ENCODE measurements at places on chromosomes 3 and 15.
A peak's percentile ranks its signal among the peaks of the same experiment; 100 is the strongest.

GRCh38 chr3:115217678-115218451 lies 70.8 kb upstream of the ZBTB20 start:
- DNase-seq = no peak

DNA sequence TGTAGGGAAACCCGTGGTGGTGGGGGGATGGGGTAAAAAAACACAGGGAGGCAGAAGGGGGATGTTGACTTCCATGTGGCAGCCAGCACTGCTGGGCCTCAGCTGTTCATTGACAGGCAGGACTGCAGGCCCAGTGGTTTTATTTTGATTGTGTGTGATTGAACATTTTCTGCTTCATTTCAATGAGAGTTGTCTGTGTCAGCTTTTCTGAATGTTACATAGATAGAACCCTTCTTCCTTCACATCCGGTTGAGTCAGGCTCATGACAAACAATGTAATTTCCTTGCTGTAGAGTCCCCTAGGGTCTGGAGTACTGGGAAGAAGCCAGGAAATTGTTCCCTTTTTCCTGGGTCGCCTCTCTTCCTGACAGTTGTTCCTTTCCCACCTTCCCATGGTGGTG lies 8.2 kb upstream of the RPP25 start:
- no peak for DNase-seq

- no peak for DNase-seq
These were observed 158.2 kb downstream of the TP63 start for GRCh38 chr3:189789432-189789831.

DNA sequence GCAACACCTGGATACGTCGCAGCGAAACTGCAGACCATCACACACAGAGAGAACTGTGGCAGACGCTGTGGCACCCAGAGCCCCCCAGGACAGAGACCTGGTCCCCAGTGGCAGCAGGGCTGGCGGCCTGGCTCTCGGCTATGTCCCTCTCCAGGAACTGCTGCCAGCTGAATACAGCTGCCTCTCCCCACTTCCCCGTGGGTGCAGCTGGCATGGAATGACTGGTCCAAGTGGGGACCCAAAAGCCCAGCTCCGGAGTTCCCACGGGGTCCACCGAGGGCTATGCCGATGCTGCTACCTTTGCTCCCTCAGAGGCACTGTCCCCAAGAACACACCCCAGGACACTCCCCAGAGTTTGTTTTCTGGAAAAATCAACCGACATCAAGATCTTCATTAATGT lies 67.8 kb upstream of the GATA2 start:
- DNase-seq = no peak

GRCh38 chr3:15102836-15103235 lies 3.9 kb upstream of the RBSN start:
- DNase-seq = no peak

DNA sequence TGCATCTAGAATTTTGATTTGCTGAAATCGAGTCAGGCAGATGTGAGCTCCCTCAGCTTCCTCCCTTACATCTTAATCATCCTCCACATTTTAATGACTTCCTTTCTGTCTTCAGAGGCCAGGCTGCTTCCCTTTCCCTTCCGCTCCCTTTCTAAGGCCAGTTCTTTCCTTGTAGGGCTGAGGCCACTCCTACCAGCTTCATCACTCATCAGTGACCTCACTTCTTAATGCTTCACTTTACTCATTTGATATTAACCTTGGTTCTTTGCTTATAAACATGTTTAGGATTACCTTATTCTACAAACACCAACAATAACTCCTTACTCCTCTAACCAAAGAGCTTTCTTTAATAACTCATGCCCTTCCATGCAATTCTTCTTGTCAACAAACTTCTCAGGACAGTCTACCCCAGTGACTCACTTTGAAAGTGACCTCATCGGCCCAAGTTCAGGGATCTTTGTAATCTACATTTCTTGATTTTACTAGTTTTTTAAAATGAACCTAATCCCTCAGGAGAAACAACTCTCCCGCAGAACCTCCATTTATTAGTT lies 23.9 kb downstream of the ILDR1 start:
- DNase-seq = no peak

DNA sequence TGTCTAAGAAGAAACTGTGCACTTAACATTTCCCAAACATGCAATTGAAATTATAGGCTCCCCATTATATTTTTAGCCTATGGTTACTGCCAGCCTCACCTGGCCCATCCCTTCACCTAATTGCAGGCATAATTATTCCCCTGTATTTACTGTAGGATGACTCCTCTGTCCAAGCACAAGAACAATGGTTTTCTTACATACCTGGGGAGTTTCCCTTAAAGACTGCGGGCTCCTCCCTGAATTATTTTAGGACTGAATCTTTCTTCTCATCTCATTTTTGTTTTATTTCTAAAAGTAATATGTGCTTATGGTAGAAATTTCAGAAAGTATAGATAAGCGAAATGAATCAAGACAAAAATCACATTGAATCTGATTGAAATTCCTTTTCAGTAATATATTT lies 11.4 kb downstream of the TM4SF1 start:
- no peak for DNase-seq

DNA sequence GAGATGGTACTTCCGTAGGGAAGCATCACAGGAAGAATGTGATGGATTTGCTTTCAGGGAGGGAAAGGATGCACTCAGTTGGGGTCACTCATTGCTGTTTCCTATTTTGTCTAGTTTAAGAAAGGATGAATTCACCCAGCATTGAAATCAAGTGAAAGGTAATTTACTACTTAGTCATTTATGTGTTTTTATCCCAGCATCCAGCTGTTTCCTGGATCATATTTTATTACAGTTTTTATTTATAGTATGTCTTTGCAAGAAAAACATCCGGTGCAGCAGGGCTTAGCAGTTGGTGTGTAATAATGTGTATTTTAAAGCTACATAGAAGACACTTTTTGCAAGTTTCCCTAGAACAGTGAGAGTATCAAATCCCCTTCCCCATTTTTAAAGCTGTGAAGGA lies 37.4 kb upstream of the GOLGA8B start:
- no peak for DNase-seq

DNA sequence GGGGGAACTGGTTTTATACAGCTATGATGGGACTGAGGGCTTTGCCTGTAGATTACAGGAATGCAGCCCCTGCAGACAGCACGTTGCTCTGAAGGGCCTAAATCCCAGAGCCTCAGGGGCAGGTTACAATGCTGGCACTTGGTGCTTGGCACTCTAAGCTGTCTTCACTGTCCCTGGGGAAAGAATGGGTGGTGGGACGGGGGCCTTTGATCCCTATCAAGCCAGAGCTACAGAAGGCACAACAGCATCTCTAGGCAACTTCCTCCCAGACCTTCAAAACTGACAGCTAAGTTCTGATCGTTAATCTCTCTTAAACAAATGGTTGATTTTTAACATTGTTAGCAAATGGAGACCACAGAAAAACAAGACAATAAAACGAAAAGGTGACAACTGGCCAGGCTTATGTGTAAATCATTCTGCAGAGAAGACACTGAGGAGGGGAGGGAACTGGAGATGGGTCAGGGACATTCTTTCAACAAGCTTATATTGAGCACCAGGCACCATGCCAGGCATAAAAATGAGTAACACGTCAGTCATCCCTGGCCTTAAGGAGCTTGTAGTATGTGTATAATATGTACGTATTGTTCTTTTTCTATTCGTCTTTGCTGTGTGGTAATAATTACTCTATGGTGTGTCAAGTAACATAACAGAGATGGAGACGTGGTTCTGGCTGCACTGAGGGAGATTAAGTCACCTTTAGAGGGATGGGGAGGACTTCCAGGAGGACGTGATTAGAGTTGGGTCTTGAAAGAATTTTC lies 49.1 kb downstream of the CA12 start:
- no peak for DNase-seq

- DNase-seq = no peak
These were observed 34.3 kb upstream of the BSN start for GRCh38 chr3:49519916-49520385.

DNA sequence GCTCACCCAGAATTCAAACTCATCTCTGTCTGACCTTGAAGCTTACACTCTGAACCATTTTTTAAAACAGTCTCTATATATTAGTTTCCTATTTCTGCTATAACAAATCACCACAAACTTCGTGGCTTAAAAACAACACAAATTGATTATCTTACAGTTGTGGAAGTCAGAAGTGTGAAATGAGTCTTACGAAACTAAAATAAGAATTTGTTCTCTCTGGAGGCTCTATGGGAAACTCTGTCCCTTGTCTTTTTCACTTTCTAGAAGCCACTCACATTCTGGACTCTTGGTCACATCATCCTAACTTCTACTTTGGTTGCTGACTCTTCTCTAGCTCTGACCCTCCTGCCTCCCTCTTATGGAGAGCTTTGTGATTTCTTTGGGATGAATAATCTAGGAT lies 429.3 kb upstream of the THBS1 start:
- no peak for DNase-seq

DNA sequence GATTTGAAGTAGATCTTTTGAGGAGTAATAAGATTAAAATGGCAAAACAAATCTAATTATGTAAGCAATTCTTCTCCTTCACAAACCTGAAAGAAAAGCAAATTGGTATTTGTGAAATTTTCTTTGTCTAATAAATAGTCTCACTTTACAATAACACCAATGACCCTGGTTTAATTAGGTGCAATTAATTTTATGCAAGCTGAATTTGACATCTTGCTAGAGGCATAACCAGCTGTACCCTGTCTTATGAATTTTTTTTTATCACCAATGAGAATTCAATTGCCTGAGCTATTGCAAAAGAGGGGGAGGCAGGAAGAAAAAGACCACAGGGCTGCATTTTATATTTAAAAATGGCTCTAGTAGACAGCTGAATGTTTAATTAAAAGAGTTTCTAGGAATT lies 113.5 kb upstream of the IL12A start:
- no peak for DNase-seq

GRCh38 chr15:51621936-51622603 lies 501 bp downstream of the DMXL2 start:
- DNase-seq = peak; percentile 48

DNA sequence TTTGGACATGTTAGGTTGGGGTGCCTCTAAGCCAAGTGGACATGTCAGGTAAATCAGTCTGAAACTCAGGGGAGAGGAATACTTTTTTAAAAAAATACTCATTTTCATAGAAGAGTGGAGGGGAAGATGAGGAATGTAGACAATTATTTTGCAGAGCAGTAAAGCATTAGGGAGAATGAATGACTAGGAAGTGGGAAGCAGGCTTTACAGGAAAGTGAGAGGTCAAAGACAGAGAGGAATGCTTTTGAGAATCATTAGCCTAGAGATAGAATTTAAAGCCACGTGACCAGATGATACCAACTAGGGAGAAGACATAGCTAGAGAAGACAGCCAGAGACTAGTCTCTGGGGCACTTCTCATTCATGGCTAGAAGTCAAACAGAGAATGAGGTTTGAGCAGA lies 91.0 kb downstream of the RAD18 start:
- DNase-seq = no peak

DNA sequence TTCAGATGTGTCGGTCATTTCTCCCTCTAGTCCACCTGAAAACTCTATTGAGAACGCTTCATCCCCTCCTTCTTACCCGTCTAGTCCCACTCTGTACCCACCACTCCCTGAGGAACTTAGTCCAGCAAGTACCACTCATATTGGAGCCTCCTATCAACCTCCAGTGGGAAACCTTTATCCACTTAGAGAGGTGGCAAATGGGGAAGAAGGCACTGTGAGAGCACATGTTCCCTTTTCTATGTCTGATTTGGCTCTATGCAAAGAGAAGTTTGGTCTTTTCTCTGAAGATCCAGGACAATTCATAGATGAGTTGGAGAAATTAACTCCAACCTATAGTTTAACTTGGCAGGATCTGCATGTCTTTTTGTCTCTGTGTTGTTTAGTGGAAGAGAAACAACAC lies 17.0 kb upstream of the RPN1 start:
- DNase-seq = no peak

DNA sequence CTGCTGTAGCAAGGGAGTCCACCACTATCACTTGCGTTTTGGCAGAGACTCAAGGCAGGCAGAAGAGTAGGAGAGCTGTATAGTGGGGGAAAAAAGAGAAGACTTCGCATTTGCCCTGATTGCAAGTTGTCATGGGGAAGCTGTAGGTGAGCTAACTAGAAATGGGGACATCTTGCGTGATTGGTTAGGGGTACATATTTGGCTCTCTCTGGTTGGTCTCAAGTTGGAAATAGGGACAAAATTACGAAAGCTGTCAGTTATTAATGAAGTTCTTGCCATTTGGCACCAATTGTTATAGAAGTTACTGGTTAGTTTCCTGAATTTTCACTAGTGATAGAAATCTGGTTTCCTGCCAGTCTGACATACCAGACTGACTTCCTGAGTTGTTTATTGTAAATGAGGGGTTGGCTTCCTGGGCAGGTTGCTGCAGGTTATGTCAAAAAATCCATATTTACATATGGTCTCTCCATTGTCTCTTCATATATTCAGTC lies 8.2 kb upstream of the SENP7 start:
- no peak for DNase-seq

- no peak for DNase-seq
These were observed 27.5 kb downstream of the AQP9 start for GRCh38 chr15:58165661-58166060.

- peak; percentile 29 for DNase-seq
These were observed 5.0 kb upstream of the HES1 start for GRCh38 chr3:194130807-194131589.

DNA sequence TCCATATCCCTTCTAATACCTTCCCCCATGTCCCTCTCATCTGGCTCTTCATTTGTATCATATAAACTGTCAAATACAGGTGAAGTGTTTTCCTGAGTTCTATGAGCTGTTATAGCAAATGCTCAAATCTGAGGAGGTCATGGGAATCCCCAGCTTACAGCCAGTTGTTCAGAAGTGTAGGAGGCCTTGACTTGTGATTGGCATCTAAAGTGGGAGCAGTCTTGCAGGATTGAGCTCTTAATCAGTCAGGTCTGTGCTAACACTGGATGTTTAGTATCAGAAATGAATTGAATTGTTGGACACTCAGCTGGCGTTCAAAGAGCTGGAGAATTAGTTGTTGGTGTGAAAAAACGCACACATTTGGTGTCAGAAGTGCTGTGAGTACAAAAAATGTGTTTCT lies 65.0 kb downstream of the IFT57 start:
- DNase-seq = no peak

GRCh38 chr3:183328164-183328563 lies 75.1 kb downstream of the B3GNT5 start:
- no peak for DNase-seq

- DNase-seq = no peak
These were observed 113.0 kb downstream of the TAFA4 start for GRCh38 chr3:68819361-68819760.

- DNase-seq = no peak
These were observed 30.5 kb upstream of the BLM start for GRCh38 chr15:90686435-90687218.

DNA sequence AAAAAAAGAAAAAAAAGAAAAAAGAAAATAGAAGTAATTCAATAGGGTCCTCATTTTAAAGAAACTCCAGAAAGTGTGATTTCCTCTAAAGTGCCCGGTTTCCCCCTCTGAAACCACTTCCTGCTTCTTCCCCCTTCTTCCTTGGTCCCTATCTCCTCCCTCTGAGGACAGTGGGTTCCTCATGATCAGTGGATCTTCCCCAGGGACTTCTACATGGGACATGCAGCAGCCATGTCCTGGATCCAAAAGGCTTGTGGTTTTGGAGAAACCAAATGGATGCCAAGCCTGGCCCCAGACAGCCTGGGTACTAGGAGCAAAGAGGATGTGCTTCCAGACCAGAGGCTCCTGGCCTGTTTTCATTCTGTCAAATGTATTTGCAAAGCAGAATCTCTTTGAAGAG lies 26.6 kb upstream of the SMAD6 start:
- DNase-seq = no peak

GRCh38 chr15:57323806-57324589 lies 52.3 kb upstream of the CGNL1 start:
- peak; percentile 48 for DNase-seq

GRCh38 chr15:70160267-70160666 lies 62.5 kb upstream of the TLE3 start:
- DNase-seq = no peak

- DNase-seq = no peak
These were observed 69.3 kb upstream of the ST8SIA2 start for GRCh38 chr15:92324101-92324963.

Data from GM12892 (cell line).